Stimulated activated CD4-positive, alpha-beta T cell treated with anti-CD3 and anti-CD28 coated beads, Interleukin-4, amount 100 ng/mL, for 48 hours (primary cell): ENCODE measurements at places on chromosomes 16 and 17.

GRCh38 chr17:49018116-49018612 lies 21.0 kb downstream of the IGF2BP1 start:
- DNase-seq = no peak

DNA sequence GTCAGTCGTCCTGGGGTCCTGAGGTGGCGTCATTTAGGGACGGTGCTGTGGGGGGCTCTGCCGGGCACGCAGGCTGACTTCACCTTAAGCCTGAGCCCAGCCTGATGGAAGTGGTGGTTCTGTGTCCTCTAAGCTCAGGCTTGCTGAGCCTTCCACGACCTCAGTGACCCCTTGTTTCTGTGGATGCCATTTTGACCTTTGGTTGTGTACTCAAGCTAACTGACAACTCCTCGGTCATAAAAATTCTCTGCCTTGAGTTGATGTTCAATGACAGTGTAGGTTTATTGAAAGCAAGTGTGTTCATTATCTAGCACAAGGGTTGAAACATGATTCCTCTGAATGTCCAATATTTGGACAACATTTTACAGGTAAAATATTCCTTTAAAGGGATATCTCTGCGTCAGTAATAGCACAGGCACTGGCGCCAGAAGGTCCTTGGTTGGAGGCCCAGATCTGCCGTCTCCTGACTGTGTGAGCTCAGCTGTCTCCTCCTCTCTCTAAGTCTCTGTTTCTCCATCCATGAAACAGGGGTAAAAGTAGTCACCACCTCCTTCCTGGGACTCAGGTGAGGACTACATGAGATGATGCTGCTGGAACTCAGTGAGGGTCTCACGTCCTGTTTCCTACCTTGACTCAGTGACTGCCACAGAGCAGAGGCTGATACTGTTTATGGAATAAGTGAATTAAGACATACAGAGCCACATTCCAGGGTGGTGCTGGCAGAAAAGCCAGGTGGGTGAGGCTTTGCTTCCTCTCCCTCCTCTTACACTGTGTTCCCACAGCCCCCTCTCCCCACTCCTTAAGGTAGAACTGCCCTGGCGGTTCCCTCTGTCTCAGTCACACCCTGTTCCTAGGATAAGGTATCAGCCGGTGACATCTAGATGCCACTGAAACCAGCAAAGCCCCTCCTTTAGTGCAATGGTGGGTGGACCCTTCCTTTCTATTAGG lies 75.7 kb downstream of the IRF8 start:
- DNase-seq = no peak

DNA sequence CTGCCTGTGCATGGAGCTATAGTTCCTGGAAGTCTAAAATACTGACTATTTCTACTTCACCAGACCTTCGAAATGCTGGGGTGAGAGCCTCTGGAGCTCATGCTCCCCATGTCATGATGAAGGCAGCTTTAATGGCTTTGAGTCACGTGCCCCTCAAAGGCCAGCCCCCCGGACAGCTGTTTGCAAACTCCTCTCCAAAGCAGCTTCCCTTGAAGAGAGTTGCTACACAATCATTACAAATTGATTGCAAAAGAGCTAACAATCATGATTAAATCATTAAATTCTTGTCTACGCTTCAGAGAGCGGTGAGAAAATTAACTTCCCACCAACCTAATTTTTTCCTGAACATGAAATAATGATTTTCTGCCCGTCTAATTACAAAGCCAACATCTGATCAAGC lies 134.8 kb upstream of the IRX6 start:
- no peak for DNase-seq

GRCh38 chr16:74877706-74878105 lies 103.1 kb upstream of the FA2H start:
- DNase-seq = no peak

DNA sequence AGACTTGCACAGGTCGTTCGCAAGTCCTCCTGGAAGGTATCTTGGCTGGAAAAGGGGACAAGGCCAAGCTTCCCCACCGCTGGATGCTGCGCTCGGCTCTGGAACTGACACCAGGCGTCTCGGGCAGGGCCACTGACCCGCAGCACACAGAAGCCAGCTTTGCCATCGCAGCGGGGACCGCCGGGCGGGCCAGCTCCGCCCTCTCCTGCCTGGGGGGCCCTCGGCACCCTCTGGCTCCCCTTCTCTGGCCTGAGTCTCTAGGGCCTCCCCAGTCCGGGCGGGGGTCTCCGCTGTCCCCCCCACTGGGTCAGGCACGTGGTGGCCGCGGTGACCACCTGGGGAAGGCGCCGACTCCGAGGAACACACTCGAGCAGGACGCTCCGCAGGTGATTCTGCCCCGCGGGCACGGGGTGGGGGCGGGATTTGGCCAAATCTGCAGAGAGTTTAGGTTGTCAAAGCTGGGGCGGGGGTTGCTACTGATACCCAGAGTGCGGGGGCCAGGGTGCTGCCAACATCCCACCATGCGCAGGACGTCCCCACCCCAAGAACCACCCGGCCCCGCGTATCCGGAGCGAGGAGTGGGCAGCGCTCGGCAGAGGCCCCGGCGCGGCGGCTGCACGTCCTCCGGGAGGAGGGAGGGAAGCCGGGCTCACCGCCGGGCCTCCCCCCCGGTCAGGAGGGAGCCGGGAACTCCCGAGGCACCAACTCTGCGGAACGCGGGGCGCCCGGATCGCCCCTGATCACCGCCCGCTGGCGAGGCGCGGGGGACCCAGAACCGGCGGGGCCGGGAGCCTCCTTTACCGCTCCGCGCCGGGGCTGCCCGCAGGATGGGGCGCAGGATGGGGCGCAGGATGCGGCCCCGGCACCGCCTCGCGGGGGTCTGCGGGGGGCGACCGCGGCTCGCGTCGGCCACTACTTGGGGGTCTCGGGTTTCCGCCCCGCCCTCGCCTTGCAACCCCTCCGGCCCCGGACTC lies 744 bp upstream of the METRNL start:
- no peak for DNase-seq

DNA sequence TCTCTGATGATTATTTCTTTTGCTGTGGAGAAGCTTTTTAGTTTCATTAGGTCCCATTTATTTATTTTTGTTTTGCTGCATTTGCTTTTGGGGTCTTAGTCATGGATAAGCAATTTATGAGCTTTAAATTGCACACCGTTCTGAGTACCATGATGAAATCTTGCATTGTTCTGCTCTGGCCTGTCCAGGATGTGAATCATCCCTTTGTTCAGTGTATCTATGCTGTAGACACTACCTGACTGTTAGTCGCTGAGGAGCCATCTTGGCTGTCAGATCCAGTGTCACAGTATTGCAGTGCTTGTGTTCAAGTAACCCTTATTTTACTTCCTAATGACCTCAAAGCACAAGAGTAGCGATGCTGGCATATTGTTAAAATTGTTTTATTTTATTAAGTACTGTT lies 218.0 kb upstream of the CNTNAP4 start:
- DNase-seq = no peak

DNA sequence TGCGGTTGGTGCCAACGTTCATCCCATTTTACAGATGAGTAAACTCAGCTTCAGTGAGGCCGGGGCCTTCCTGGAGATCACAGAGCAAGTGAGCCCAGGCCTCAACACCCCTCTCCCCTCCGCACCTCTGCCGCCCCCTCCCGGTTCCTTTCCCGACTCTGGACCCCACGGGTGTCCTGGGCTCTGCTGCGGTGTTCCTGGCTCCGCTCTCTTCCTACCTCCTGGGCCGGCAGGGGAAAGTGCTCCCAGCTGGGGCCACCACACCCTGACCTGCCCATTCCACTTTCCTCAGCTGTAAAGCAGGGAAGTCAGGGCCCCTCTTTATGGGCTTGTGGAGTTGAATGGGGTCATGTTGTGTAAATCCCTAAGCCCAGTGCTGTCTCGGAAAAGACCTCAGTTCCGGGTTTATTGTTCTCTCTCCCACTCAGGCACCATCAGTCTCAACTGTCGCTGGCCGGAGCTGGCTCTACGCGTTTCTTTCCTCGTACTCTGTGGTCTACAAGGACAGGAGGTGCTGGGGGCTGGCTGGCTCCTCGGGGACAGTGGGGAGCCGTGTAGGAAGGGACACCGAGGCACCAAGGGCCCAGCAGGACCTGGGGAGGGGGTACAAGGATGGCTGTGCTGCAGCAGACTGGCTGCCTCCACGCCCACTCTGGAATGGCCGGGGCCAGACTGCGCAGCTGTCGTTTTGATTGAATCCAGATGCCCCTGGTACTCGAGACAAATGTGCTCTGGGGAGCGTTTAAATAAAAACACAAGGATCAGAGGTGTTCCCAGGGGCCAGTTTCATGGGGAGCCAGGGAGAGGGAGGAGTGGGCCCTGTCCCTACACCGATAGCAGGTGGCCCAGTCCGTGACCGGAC lies 21.7 kb upstream of the ACSF3 start:
- no peak for DNase-seq

GRCh38 chr16:88692861-88693260 lies 6.6 kb upstream of the SNAI3 start:
- no peak for DNase-seq

- peak; percentile 70 for DNase-seq
These were observed 217.8 kb downstream of the SPECC1 start for GRCh38 chr17:20226814-20227482.

GRCh38 chr16:83315271-83315670 lies 492.5 kb upstream of the HSBP1 start:
- no peak for DNase-seq
